Dermis lymphatic vessel endothelial cell (primary cell): ENCODE measurements at places on chromosomes 3 and 15. TPM values are rescaled to one million over a fixed set of nuclear protein-coding genes. Genes with fewer than 3 reads are reported as not detected.

The SLC28A2 gene
- not detected in 2 replicates for total RNA-seq

The SLC9A9 gene
- 6.7 and 16.2 TPM in 2 replicates for total RNA-seq

The CHRNA3 gene
- total RNA-seq = not detected in 2 replicates

The PLS1 gene
- 0.33 and 0.34 TPM in 2 replicates for total RNA-seq

The CFAP100 gene
- total RNA-seq = not detected in 2 replicates

The FAM174B gene
- 62.0 and 116 TPM in 2 replicates for total RNA-seq

The ZIC1 gene
- not detected in 2 replicates for total RNA-seq

The SLC12A1 gene
- not detected in 2 replicates for total RNA-seq
